ENCODE measurements at places on chromosomes 4 and X. TPM values are rescaled to one million over a fixed set of nuclear protein-coding genes. Genes with fewer than 3 reads are reported as not detected.

DNA sequence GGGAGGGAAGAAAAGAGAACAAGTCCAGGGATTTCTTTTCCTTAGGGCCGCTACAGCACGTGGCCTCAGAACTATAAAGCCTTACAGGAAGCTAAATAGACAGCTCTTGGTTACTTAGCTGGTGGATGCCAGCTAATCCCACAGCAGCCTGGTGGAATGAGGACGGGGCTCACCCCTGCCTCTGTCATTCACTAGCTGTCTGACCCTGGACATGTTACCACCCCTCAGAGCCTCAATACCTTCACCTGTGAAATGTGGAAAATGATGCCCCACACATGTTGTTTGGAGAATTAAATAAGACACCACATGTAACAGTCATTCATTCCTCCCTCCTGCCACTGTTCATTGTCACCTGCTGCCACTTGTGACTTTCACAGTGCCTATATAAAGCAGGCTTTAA is 15.7 kb downstream of the CCKAR start:
- no peaks in the 10 kb centered on the region for H3K36me3 ChIP-seq
- H3K4me3 ChIP-seq, result no peak overlapping the region
- no peak overlapping the region for H3K27ac ChIP-seq
- H3K27me3 ChIP-seq, result no peaks in the 10 kb centered on the region
- no peaks in the 10 kb centered on the region for H3K4me1 ChIP-seq

DNA sequence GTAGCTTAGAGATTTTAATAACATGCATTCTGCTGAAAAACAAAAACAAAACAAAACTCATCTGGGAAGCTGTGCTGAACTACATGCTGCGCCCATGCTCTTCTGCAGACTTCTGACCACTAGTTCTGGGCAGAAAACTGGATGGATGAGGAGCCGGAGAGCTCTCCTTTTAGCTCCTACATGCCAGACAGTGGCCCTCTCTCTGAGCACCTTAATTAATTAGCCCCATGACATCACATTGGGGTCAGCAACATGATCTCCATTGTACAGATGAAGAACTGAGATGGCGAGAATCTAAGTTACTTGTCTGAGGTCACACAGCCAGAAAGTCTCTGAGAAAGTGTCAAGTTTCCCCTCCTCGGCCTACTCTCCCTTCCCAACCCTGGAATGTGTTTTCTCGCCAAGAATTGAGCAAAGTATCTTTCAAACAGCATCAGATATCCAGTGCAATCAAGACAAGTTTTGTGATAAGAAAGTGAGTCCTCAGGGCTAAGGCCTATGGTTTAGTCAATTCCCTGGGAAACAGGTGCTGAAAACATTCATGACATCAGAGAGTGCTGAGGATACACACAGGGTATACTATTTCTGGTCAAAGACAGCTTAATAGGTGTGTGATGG is 21.6 kb downstream of the SCD5 start:
- no peak for DNase-seq
- H3K36me3 ChIP-seq, result no peaks in the 10 kb centered on the region
- no peaks in the 10 kb centered on the region for H3K27me3 ChIP-seq
- no peak overlapping the region for H3K27ac ChIP-seq
- H3K4me3 ChIP-seq, result no peak overlapping the region

DNA sequence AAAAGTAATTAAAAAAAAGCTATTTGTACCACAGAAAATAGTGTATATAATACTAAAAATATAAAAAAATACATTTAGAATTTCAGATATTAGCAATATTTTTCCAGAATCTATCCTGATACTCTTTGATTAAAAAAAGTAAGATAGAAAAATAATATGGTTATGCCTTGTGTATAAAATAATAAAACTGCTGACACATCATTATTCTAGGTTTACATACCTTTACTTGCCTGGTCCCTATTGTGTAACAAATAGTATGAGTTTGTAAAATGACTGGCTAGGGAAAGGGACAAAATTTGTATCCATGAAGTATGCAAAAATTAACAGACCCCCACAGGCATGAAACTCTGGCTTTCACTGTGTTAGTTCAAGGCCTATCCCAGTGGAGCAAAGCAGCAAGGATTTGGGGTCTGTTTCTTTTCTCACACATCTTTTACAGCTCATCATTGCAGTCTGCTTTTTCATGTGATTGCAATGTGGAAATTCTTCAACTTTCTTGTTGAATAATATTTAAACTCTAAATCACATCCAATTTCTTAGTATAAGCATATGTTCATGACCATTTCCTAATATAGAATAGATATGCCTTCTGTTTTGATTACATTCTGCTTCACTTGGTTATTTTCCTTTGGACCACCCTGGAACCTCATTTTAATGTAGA is 136.7 kb upstream of the PCDH18 start:
- no peaks in the 10 kb centered on the region for H3K4me1 ChIP-seq
- no peak for DNase-seq
- no peaks in the 10 kb centered on the region for H3K27me3 ChIP-seq
- no peaks in the 10 kb centered on the region for H3K36me3 ChIP-seq

DNA sequence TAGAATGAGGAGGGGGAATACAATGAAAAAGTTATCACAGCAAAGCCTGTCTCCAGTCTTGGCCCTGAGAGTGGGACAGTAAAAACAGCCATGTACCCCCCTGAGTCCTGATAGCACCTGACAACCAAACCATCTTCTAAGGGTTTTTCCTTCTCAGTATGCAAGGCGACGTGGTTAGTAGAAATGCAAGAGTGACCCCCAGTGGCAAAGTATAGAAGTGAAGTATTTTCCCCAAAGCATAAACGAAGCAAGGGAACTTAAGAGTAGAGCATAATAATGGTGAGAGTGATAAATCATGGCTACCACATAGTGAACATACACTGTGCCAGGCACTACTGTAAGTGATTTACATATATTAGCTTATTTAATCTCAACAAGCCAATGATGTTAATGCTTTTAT is 52.8 kb downstream of the FAM47C start:
- no peaks in the 10 kb centered on the region for H3K4me1 ChIP-seq
- H3K27me3 ChIP-seq, result no peaks in the 10 kb centered on the region
- no peak for DNase-seq
- H3K4me3 ChIP-seq, result no peak overlapping the region

DNA sequence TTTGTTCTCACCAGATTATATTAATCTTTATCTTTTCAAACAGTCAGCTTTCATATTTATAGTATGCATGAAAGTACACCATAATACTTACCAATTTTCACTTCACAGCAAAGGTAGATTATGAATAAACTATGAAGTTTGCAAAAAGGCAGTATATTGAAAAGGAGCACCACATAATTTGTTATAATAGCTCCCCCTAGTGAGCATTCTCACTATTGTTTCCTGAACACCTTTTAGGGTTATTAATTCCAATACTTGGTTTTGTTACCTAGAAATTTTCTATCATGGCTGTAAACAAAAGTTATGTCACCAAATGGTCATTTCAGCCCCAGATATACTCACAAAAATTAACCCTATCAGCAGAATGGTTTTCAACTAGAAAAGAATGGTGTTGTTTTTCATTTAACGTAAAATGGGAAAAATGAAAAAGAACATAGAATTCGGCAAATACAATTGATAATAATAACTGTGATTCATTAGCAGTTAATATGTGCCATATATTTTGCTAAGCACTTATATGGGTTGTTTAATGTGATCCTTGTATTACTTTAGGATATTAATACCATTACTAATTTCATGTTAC is 30.2 kb upstream of the NKX6-1 start:
- H3K4me1 ChIP-seq, result no peaks in the 10 kb centered on the region
- no peaks in the 10 kb centered on the region for H3K36me3 ChIP-seq
- no peaks in the 10 kb centered on the region for H3K27me3 ChIP-seq
- H3K27ac ChIP-seq, result no peak overlapping the region
- DNase-seq, result no peak

GRCh38 chr4:158169931-158170690 is 2.7 kb downstream of the GASK1B start:
- no peaks in the 10 kb centered on the region for H3K27me3 ChIP-seq
- peak overlapping the region; percentile 73 for H3K27ac ChIP-seq
- H3K36me3 ChIP-seq, result no peaks in the 10 kb centered on the region
- DNase-seq, result no peak
- H3K4me1 ChIP-seq, result peaks cover 3% of the 10 kb centered on the region

GRCh38 chr4:76767983-76768382 is 130.0 kb downstream of the SOWAHB start:
- H3K4me3 ChIP-seq, result no peak overlapping the region
- H3K36me3 ChIP-seq, result no peaks in the 10 kb centered on the region
- no peaks in the 10 kb centered on the region for H3K27me3 ChIP-seq
- no peak for DNase-seq

DNA sequence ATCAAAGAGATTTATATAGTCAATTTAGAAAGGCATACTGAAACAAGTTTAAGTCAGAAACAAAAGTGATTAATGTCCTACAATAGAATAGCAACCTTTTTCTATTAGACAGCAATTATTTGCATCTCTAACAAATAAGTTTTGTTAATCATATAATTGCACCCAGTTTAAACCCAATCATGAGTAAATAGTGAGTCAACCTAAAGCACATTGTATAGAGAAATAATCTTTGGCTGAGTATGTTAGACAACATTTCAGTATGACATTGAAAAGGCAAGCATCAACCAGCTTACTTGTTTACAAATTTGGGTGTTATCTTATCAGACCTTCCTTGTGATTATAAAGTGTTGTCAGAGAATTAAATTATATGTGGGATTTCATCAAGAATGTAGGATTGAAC is 209.5 kb downstream of the IL15 start:
- H3K4me1 ChIP-seq, result no peaks in the 10 kb centered on the region
- no peaks in the 10 kb centered on the region for H3K36me3 ChIP-seq
- H3K27me3 ChIP-seq, result no peaks in the 10 kb centered on the region
- DNase-seq, result no peak
- no peak overlapping the region for H3K27ac ChIP-seq
- H3K4me3 ChIP-seq, result no peak overlapping the region

DNA sequence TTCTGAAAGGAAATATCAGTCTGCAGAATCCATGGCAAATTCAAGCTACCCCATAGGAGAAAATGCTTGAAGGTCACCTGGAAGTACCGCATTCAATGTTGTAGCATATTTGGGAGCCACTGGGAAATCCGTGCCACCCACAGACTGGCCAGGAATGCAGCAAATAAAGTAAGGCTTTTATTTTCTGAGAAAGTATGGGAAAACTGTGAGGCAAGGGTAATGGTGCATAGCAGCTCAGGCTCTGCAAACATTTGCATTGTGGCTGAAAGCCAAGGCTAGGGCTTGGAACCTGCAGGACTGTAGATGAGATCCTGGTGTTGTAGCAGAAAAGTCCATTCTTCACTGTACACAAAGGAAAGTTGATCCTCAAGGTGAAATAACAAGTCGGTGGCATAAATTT is 450.9 kb upstream of the NR3C2 start:
- H3K27me3 ChIP-seq, result no peaks in the 10 kb centered on the region
- DNase-seq, result no peak
- H3K36me3 ChIP-seq, result no peaks in the 10 kb centered on the region

AREG gene
- total RNA-seq, result 4.0 TPM

FRG2 gene
- total RNA-seq, result not detected

SPANXN4 gene
- not detected for total RNA-seq

KLF8 gene
- 4.2 TPM for total RNA-seq
